ENCODE measurements at places on chromosomes 16 and 17.

- peak; percentile 55 for DNase-seq
Measured at GRCh38 chr17:42118545-42118944, 2.6 kb downstream of the KAT2A start.

DNA sequence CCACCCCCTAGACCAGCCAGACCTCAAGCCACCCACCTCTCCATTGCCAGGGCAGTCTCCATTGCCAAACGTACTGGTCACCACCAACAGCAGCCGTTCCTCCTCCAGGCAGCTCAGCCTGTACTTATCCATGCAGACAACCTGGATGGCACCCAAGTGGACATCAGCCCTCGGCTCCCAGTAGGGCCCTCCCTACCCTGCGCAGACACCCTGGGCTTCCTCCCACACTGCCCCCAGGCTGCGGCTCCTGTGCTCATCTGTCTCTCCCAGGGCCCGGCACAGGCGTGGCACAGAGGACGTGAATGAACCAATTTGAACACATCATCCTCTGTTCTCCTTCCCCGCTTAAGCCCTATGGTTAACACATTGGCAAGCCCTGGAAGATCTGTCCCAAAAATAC lies 29.5 kb downstream of the NOS2 start:
- no peak for DNase-seq

GRCh38 chr17:80287806-80288567 lies 27.3 kb downstream of the RNF213 start:
- no peak for DNase-seq

DNA sequence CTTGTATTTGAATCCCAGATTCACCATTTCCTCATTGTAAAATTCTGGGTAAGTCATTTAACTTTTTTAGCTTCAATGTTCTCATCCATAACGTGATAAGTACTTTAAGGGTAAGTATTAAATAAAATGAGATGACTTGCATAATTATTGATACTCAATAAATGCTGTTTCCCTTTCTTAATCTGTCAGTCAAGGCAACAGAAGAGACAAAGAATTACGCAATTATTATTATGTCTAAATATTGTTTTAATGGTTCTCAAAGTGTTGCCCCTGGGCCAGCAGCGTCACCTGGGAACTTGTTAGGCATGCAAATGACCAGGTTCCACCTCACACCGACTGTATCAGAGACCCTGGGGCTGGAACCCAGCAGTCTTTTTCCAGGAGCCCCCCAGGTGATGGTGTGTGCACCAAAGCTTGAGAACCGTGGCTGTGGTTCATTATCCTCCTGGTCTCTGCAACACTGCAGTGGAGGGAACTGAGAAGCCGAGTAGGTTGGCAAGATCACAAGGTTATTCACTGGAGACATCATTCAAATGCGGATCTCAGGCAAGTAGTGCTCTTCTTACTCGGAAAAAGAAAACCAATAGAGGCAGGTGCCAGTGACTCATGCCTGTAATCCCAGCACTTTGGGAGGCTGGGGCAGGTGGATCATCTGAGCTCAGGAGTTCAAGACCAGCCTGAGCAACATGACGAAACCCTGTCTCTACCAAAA lies 43.5 kb downstream of the LYRM9 start:
- DNase-seq: no peak

GRCh38 chr17:28527181-28527681 lies 21.1 kb downstream of the FOXN1 start:
- no peak for DNase-seq

DNA sequence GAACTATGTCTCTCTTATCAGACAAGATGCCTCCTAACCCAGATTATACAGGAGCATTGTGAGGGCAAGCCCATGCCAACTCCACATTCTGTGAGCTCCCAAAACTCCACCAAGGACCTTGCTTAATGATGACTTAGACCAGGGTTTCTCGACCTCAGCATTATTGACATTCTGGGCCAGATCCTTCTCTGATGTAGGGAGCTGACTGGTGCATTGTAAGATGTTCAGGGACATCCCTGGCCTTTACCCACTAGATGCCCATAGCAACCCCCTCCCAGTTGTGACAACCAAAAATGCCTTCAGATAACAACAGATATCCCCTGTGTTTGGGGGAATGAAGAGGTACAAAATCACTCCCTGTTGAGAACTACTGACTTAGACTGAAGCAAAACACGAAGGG lies 43.6 kb downstream of the HOXB1 start:
- no peak for DNase-seq

DNA sequence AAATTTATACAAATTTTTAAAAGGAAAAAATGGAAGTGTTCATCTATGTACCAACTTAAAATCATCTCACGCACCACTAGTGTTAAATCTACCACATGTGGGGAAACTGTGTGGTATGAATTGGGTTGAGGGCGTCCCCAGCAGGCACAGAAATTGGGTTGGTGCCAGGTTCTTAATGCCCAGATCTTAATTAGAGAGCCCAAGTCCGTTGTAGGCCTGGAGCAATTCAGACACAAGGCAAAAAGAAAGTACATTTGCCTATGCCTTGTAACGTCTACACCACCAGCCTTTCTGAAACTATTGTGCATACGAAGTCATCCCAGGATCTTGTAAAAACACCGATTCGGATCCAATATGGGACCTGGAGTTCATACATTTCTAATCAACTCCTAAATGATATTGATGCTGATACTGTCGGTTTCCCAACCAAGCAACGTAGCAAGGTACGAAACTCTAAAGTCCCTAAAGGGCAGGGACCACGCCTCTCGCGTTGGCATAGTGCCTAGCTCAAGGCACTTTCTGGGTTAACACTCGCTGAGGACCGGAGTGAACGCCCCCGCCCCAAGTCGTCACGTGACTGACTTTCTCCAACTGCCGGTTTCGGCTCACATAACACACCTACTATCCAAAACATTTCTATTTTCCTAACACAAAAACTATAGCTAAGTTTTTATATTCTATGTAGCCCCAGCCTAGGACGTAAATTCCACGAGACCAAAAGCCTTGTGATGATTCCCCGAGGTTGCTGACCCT lies 945 bp upstream of the UQCRC2 start:
- peak; percentile 55 for DNase-seq

GRCh38 chr17:13678841-13679240 lies 77.1 kb upstream of the HS3ST3A1 start:
- DNase-seq: no peak

DNA sequence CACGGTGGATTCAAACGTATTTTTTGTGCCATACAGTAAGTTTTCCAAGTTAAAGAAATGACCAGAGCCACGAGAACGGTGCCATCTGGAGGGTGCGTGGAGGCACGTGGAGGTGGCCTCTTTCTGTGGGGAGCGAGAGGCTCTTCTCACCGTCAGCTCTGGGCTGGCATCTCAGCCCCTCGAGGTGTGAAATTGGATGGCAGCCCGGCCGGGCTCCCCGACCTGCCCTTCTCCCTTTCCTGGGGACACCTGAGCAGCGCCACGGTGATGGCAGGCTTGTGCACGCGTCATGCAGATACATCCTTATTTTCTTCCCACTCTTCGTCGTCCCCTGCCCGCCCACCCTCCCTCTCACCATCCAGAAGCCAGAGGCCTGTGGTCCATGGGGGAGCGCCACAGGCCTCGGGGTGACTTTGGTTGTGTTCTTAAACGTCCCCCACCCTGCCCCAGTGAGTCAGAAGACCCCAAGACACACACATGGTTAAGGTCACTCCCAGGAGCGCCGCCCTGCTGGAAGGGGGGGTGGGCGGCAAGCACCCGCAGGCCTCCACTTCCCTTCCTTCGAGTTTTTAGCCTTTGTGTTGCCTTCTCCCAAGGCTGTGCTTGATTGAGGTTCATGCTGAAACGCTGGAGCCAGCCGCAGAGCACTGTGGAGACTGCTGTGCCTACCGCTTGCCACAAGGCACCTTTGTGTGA lies 109.4 kb downstream of the BANP start:
- no peak for DNase-seq

GRCh38 chr17:66527335-66527734 lies 224.9 kb downstream of the PRKCA start:
- DNase-seq: no peak

DNA sequence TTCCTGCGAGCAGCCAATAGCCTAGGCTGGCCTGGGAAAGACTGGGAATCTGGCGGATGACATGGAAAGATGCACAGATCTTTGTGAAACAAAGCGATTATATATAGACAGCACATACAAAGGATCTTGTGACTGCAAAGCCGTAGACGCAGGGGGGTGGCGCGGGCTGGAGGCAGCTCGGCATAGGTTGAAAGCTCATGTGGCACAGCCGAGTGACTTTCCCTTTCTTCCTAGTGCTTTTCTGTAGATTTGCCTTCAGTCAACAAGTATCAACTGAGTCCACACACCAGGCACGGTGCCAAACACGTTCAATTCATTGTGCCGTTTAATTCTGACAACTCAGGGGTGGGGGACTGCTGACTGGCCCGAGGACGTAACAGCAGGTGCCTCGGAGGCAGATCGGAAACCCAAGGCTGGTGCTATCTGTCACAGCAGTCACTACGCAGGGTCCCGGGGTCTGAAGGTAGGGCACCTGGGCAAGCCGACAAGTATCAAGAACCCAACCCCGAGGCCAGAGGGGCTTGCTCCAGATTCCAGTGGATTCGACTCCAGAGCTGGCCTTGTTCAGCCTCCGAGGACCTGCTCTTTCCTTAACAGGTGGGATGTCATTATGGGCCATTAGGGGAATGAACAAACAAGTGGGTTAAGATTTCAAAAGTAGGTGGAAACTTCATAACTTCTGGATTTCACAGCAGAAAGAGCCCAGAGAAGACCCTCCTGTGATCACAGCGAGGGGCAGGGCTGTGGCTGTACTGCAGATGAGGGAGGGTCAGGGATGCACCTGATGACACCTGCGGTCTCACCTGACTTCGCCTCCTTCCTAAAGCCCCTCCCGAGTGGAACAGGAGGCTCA lies 5.9 kb downstream of the PAM16 start:
- DNase-seq: no peak

DNA sequence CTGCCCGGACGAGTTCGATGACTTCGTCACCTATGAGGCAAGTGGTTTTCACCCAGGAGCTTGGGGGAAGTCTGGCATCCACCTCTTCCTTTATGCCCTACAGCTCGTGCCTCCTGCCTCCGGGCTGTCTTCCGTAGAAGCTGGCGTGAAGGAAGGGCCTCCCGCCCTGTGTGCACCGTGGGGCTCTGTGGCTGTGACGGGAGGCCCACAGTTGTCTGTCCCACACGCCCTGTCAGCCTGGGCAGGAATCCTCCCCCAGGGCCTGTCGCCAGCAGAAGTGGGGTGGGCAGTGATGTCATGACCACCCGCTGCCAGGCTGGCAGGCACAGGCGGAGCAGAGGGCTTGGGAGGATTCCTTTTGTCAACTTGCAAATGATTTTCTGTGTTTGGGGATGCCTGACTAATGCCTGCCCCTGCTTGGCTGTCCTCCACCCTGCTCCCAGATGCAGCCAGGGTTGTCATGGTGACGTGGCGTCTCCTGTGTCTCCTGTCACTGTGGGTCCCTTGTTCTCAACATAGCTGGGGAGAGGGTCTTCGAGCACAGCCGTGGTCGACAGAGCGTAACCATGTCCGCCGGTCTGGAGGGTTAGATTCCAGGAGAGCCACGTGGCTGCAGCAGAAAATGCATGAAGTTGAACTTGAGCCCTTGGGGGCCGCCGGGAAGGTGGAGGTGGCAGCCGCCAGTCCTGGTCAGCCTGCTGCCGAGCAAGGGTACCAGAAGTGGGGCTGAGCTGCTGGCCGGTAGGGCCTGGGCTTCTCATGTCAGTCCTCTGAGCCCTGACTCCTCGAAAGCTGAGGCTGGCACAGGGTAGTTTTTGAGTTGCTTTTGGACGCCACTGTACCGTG lies 46.1 kb downstream of the RAB11FIP3 start:
- DNase-seq: no peak

- DNase-seq: peak; percentile 80
Measured at GRCh38 chr17:80981062-80981902, 10.4 kb upstream of the CHMP6 start.

DNA sequence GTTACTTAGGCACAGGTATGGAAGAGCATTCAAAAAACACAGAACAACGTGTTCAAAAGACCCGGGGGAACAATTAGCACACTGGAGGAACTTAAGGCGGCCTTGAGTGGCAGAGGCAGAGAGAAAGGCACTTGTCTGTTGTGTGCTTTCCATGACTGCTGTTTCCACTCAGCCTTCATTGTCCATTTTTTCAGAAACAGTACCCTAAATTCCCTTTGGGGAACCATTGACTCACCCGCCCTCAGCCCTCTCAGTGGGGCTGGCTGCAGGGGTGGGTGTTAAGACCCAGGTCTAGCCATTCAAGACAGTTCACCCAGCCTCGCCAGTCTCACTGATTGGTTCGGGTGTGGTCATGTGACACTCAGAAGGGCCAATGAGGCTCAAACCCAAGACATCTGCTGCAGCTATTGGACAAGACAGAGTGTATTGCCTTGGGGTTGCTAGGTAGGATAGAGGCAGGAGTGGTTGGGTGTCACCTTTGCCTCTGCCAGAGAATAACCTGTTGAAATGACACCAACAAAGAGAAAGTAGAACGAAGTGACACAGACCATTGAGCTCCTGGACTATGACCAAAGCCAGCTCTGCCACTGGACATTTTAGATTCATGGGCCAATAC lies 19.6 kb upstream of the CEP20 start:
- DNase-seq: peak; percentile 90

GRCh38 chr17:4710693-4711634 lies 532 bp downstream of the ARRB2 start:
- no peak for DNase-seq

GRCh38 chr17:27981978-27982377 lies 60.5 kb upstream of the NLK start:
- no peak for DNase-seq

Data from GM10248 (cell line).